ENCODE measurements at places on chromosomes 5 and 9.

GRCh38 chr9:131618071-131618479 is 72.8 kb downstream of the PRRT1B start:
- DNase-seq = no peak

DNA sequence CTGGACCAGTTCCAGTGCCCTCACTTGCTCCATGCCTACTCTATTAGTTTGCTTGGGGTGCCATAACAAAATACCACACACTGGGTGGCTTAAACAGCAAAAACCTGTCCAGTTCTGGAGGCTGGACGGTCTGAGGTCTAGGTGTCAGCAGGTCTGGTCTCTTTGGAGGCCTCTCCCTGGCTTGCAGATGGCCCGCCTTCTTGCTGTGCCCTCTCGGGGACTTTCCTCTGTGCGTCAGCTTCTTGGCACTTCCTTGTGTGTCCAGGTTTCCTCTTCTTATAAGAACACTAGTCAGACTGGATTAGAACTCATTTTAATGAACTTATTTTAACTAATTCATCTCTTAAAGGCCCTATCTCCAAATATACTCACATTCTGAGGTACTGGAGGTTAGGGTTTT is 97.2 kb downstream of the CARTPT start:
- no peak for DNase-seq

DNA sequence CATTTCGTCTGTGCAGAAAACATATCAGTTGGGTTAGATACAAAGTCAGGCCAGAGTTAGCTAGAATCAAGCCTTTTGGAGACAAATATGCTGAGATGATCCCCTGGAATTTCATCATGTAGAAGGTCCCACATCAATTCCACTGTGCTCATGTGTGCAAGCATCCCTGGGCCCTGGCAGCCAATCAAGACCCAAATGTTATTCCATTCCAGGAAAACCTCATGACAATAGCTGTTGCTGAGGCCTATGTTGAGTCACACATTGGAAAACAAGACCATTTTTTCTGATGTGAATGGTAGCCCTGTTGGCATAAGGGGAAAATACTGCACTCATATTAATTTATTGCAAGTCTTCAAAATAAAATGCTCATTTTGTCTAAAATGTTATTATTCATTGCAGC is 11.5 kb downstream of the SPOCK1 start:
- no peak for DNase-seq

DNA sequence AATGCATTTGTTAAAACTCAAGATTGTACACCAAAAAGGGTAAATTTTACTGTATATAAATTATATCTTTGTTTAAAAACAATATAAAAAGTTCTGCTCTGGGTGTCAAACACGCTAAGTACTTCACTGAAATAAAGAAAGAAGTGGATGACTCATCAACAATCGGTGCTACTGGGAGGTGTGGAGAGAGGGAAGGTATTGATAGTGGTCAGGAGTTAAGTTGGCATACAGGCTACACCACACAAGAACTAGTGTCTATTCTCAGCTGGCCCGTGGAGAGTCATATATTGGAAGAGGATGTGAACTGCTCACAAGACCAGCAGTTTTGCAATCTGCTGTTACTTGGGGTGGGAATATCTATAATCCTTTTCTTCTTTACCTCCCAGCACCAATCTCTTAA is 145.7 kb upstream of the TRPC7 start:
- no peak for DNase-seq

GRCh38 chr9:806285-807156 is 35.0 kb upstream of the DMRT1 start:
- DNase-seq = no peak

GRCh38 chr5:76532052-76532451 is 91.2 kb downstream of the F2RL2 start:
- DNase-seq = no peak

DNA sequence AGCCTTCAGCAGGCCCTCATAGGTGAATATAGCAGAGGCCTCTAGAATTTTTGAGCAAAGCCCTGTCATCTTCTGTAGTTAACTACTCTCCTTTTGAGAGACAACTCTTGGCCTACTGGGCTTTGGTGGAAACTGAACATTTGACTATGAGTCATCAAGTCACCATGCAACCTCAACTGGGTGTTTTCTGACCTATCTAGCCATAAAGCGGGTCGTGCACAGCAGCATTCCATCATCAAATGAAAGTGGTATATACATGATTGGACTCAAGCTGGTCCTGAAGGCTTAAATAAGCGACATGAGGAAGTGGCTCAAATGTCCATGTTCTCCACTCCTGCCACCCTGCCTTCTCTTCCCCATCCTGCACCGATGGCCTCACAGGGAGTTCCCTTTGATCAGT is 1115.5 kb downstream of the TAF11L14 start:
- DNase-seq = no peak

DNA sequence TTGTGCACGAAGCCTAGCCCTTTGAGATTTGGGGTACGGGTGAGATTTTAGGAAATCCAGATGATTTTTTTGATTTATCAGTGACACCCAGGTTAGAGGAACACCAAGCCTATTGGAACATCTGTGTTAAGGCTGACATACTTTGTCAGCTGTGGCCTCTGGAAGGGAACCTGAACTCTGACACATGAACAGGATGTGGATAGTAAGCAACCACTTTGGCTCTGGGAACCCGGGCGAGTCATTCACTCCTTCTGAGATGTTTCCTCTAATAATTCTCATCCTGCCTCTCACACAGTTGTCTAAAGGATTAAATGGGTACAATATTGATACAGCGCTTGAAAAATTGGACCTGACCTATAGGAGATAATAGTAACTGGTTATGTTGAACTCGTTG is 67.8 kb downstream of the FGF1 start:
- no peak for DNase-seq

DNA sequence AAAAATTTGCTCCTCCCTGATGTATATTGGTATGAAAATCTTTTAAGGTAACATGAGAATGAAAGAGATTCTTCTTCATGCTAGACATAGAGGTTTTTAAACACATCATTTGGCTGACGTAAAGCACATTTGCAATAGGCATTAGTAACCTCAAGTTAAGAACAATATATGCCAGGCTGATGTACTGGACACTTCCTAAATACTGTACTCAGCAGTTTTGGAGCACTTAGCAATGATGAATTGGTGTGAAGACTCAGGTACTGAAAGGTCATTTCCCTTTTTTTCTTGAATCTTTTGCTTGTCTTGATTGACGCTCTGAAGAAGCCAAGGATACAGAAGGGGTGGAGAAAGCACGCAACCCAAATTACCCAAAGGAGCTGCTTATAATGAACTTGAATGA is 322.5 kb downstream of the PDE4D start:
- DNase-seq = no peak

- DNase-seq = no peak
These were observed 182.3 kb downstream of the C9orf152 start for GRCh38 chr9:110025551-110026170.

GRCh38 chr5:24397601-24398000 is 247.2 kb downstream of the CDH10 start:
- no peak for DNase-seq

DNA sequence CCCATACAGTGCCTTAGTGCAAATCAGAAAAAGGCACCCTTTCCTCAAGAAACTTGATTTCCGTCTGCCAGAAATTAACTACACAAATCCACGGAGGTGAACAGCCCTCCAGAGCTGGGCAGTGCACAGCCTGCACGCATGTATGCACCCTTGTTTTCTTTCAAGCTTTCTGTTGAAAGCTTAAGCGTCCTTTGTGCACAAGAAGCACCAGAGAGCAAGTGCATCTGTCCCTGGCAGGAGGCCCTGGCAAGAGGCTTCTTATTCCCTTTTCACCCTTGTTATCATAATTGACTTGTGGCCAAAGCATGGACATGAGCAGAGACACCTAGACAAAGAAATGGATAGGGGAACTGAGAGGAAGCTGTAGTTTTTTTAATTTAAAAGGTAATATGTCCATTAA is 47.4 kb upstream of the ATG10 start:
- no peak for DNase-seq

DNA sequence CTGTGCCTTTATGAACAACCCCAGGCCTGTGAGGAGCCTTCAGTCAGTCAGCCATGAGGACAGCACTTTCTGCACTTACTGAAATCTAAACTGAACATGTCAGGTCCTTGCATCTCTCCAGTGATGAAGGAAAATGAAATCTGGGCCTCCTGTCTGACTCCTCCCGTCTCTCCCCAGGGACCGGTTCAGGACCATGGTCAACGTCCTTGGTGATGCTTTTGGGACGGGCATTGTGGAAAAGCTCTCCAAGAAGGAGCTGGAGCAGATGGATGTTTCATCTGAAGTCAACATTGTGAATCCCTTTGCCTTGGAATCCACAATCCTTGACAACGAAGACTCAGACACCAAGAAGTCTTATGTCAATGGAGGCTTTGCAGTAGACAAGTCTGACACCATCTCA is 77.0 kb upstream of the PLPP6 start:
- DNase-seq = no peak

DNA sequence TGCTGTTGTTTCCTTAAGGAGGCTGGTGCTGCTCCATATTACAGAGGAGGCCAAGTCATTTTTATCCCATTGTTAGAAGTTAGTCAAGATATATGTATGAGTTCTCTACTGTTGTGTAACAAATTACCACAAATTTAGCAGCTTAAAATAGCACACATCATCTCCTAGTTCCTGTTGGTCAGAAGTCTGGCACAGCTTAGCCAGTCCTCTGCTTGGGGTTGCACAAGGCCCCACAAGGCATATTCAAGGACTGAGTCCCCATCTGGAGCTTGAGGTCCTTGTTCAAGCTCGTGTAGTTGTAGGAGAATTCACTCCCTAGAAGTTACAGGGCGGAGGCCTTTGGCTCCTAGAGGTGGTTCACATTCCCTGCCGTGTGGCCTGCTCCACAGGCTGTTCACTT is 14.7 kb downstream of the MTAP start:
- no peak for DNase-seq

GRCh38 chr9:37209431-37210386 is 89.3 kb downstream of the ZCCHC7 start:
- DNase-seq = no peak

DNA sequence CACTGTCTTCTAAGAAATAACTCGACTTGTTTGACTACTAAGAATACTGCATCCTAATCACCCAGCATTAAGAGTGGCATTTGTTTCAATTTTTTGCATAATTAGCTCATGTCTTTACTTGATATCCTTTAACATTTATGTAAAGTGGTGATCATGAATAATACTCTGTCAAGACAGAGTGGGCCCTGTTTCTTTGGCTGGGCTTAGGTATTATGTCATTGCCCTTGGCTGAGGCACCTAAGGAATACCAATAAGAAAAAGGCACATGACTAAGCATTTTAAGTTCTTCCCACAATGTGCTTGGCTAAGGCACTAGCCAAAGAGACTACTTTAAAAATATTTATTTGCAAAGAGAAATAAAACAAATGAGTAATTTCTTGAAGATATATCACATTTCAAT is 308.1 kb downstream of the CTNND2 start:
- DNase-seq = no peak

DNA sequence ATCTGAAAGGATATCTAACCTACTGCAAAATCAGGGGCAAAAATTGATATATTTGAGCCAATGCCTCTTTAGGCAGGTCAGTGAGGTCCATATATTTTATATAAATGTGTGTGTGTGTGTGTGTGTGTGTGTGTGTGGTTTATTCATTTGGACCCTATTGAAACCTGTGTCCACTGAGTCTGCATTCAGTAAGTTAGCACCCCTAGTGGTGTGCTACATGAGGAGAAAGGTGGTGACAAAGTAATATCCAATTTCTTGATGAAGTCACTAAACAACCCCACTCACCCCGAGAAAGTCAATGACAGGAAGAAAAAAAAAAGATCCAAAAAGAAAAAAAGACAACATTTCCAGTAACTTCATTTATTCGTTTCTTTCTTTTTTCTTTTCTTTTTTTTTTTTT is 4.1 kb downstream of the FBXW11 start:
- DNase-seq = no peak

DNA sequence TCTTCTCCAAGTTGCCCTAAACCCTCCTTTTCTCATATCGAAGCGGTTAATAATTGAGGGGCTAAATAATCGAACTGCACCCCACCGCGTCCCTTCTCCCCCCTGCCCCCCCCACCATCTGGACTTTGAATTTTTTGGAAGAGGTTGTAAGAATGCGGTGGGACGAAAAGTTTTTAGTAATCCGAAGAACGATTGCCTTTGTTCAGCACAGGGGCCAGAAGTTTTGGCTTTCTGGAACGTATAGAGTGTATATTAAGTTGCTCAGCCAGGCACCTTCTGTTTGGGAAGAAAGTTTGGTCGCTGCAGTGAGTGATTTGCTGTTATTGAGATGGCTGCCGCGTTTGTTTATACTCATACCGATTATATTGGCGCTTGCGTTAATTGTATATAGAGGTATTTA is 518 bp downstream of the ERBIN start:
- no peak for DNase-seq

DNA sequence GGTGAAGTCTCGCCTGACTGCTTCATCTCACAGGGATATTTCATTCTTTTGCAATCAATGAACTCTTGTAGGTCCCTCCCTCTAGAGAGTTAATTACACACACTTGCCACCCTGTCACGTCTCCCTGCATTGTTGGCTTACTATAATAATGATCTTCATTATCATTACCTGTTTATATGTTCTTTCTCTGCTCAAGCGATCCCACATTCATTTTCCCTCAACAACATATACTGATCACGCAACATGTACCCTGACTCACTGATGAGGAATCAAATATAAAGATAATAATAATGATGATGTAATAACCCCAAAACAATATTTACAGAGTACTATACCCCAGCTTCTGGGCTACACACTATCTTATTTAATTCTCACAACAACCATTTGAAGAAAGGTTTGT is 88.5 kb downstream of the FEM1C start:
- no peak for DNase-seq

DNA sequence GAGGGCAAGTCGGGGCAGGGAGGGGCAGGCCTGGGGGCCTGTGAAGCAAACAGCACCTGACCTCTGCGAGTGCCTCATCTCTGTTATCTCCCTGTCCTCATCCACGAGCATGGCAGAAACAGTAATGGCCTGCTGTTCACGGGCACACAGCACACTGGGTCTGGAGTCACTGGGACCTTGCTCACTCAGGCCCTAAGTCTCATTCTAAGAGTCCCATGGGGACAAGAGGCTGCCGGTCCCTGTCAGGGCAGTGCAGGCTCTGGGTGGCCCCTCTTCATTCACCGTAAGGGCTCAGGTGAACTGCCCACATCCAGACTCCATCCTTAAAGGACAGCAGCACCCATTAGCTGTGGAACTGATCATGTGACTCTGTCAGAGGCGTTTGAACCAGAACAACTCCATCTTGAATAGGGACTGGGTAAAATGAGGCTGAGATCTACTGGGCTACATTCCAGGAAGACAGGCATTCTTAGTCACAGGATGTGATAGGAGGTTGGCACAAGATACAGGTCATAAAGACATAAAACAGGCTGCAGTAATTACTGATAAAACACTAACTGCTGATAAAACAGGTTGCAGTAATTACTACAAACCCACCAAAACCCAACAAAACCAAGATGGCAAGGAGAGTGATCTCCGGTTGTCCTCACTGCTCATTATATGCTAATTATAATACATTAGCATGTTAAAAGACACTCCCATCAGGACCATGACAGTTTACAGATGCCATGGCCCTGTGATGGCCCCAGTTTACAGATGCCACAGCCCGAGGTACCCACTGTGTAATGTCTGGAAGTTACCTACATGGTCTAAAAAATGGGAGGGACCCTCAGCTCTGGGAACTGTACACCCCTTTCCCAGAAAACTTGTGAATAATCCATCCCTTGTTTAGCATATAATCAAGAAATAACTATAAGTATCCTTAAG is 28.7 kb downstream of the BICD2 start:
- DNase-seq = no peak

- DNase-seq = no peak
These were observed 81.6 kb downstream of the PPP2R2B start for GRCh38 chr5:146796911-146797310.
